Thymus (tissue), 14 donors: ENCODE measurements at places on chromosomes 12 and 14.

DNA sequence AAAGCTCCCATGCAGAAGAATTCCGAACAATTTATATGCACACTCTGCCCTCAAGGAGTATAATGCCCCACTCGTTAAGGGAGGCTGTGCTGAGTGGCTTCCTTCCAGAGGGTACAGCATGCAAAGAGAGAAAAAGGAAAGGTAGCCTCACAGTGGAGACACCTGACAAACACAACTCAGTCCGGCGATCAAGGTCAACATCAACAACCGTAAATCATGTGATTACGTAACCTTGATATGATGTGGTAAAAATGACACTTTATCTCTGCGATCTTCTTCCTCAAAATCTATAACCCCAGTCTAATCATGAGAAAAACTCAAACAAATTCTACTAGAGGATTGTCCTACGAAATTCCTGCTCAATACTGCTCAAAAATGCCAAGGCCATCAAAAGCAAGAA is 400.5 kb upstream of the CCDC196 start:
- no peak for DNase-seq

- no peak for DNase-seq
Measured at GRCh38 chr12:95343461-95344230, 126.0 kb downstream of the VEZT start.

DNA sequence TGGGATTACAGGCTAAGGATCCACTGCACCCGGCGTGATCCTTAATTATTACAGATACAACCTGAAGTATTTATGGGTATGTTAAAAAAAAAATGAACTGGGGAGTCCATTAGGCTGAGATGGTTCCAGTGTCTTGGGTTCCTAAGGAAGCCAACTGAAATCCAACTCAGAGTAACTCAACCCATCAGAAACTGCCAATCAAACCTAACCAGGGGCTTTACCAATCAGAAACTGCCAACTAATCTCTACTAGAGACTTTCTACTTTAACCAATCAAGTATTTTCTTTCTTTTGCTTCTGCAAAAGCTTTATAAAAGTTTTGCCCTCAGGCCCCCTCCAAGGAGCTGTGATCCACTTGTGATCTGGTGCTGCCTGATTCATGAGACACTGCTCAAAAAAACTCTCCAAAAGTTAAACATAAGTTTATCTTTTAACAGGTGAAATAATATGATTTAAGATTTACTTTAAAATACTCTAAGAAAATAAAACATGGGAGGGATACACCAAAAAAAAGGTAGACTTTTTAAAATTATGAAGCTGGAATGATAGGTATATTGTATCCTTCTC is 88.0 kb downstream of the ACADS start:
- DNase-seq, result no peak

- no peak for DNase-seq
Measured at GRCh38 chr14:60317609-60318008, 68.6 kb downstream of the PPM1A start.

- DNase-seq, result no peak
Measured at GRCh38 chr12:26658991-26659390, 174.0 kb downstream of the ITPR2 start.

DNA sequence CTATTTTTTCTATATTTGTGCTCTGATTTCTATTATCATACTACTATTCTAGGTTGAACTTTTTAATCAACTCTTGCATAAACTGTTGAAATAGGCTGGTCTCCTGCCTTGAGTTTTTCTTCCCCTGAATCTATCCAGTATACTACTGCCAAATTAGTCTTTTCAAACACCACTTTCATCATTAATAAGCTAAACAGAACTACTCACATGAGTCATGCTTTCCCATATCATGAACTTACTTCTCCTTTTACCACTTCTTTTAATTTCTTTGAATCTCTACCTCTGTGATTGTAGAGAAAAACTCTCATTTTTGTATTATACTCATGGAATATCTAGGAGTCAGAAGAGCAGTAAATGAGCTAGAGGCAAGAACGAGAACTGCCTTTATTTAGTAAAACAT is 340.3 kb upstream of the PDE3A start:
- DNase-seq, result no peak

DNA sequence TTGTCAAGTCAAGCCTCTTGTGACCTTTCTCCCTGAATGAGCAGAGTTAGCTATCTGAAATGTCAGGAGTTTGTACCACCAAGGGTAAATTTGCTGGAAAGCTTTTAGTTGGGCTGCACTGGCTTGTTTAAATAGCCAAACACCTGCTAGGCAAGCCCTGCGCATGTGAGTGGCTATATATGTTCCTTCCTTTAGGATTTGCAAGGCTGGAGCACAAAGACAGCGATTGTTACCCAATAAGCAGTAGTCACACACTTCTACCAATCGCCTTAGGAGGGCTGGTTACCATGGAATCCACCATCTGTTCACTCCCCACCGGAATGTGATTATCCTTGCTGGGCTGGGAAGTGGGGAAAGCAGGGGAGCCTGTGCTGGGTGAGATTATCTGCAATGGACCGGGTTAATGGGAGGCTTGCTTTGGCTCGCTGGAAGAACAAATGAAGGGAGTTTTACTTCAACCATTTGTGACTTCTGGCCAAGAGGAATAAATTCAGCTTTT is 102.5 kb downstream of the FGD4 start:
- DNase-seq, result no peak

- DNase-seq, result no peak
Measured at GRCh38 chr12:126182619-126183236, 1117.5 kb downstream of the AACS start.

- DNase-seq, result no peak
Measured at GRCh38 chr14:73729556-73730265, 15.5 kb upstream of the PNMA1 start.

DNA sequence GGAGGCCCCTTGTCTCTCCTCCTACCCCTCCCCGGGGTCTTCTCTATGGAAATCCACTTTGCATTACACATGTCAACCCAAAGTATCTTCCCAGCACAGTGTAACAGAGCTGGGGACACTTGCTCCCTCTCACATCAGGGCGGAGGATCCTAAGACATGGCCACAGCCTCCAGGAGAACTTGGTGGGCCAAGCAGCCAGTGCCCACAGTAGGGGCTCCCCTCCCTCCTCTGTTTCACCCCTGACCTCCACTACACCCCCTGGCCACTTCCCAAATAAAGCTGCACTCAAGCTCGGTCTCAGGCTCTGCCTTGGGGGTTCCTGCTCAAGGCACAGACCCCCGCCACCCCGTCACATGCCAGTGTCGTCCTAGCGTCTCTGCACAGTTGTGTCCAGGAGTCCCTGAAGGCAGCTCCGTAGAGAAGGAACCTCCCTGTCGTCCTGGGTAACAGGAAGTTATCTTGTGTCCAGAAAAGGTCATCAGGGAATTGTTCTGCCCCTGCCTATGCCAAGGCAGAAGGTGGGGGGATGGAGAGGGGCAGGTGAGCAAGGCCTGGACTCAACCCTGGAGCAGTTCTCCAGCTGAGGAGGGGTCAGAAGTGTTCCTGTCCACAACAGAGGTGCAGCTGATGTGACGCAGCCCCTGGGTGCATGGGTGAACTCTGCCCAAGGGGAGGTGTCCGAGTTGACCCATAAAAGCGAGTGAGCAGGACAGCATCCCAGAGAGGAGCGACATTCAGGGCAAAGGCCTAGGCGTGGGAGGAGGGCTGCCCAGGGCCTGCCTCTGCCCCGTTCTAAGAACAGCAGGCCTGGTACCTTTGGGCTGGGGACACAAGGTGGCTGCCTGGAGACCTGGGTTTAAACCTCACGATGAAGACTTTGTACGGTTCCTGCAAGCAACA is 25.5 kb downstream of the DIO3 start:
- no peak for DNase-seq

DNA sequence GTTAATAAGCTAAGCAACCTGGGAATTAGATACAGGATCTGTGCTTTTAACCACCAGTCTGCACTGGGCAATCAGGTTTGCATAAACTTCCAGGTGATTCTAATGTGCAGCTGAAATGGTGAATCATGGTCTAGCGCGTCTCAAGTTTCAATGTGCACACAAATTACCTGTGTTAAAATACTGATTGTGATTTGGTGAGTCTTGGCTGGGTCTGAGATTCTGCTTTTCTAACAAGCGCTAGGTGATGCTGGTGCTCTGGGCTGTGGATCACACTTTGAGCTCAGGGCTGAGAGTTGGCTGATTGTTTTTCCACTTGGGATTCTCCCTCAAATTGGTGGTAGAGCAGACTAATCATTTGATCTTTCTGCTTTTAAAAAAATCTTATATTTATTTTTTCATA is 124.8 kb downstream of the C12orf75 start:
- DNase-seq, result no peak

GRCh38 chr14:34404416-34404815 is 57.6 kb downstream of the SPTSSA start:
- DNase-seq, result no peak

DNA sequence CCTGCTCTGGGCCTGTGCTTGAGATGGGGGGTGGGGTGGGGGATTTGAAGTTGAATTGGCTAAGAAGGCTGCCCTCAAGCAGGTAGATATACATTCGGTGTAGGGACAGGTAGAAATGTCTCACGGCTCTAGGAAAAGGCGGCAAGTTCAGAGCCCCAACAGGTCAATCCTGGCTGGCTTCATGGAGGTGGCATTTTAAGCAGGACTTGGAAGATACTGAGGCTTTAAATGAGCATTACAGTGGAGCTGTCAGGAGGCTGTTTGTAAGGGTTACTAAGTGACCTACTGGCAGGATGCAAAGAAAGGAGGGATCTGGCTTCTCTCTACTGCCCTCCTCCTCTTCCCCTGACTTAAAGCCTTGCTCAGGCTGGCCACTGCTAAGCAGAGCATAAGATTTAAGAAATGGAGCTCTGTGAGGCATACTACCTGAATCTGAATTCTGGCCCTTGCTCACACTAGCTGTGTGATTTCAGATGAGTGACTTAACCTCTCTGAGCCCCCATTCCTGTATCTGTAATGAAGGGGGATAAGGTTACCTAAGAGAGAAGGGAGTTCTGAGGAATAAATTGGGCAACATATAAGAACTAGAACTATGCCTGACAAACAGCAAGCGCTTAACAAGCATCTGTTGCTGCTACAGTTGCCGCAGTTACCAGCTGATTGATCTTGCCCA is 61.6 kb downstream of the SLC24A4 start:
- no peak for DNase-seq

DNA sequence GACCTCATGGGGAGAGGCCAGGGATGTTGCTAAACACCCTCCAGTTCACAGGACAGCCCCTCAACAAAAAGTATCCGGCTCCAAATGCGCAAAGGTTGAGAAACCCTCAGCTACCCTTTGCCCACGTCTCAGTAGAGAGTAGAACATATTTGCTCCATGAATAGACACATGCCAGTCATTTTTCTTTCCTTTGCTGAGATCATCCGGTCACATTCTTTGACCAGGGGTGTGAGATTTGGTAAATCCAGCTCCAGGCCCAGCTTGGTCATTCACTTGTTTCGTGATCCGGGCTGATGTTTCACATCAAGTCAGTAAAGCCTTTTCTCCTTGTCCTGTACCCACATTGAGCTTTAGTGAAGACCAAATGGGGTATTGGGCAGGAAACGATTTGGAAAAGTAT is 83.6 kb upstream of the LHX5 start:
- DNase-seq, result no peak

DNA sequence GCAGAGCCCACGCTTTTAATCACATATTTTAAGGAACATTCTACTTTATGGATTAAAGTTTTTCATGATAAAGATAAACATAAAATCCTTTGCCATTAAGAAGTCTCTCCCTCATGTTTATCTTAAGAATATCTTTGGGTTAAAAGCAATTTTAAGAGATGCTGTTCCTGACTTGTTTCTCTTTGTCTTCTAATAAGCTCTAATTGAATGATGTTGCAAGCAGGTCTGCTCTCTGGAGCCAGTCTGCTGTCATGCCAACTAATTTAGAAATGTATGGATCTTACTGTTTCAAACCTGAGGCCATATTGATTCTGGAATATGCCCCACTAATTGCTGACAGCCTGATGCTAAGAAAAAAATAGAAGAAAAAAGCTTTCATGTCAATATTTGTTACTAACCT is 173.6 kb downstream of the TTC8 start:
- no peak for DNase-seq

- DNase-seq, result no peak
Measured at GRCh38 chr12:123707466-123707865, 4.7 kb upstream of the ATP6V0A2 start.

GRCh38 chr12:6819106-6820030 is 2.3 kb upstream of the GPR162 start:
- no peak for DNase-seq

GRCh38 chr12:14931359-14931758 is 7.0 kb downstream of the ERP27 start:
- no peak for DNase-seq

DNA sequence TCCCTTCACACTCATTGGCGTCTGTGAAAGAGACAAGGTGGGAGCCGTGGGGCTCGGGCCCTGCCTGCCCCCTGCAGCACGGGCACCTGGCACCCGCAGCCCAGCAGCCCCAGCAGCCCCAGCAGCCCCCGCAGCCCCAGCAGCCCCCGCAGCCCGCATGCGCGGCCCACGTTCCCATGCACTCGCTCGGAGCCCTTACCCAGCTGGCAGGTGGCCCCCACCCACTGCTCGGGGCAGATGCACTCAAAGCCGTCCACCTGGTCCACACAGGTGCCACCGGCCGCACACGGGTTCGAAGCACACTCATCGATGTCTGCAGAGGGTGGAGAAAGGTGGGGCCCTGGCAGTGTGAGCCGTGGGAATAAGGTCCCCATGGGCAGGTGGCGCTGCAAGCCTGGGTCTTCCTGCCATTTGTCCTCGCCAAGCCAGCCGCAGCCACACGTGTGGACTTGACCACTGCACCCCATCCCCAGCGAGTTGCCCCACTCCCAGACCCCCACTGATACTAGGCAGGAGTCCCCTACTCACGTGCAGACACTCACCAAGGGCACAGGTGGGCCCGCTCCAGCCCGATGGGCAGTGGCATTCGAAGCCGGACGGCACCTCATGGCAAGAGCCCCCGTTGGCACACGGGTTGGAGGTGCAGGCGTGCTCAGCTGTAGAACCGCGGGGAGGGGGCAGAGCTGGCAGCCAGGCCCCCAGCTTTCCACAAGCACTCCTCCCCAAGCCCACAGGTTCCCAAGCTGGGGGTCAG is 17.3 kb downstream of the JAG2 start:
- no peak for DNase-seq

DNA sequence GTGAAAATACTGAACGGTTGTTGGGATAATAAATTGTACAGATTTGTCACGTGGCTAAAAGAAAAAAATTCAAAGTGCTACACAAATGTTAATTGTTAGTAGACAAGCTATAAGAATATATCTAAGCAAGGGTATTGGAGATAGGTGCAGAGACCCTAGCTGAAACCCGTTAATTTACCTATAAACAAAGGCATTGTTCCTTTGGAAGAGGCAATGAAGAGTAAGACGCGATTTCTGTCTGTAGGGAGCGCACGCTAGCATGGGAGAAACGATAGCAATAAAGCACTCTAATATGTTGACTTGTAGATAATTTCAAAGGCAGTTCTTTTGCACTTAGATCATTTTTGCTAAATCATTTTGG is 565 bp downstream of the CCDC77 start:
- peak; percentile 21 for DNase-seq

- peak; percentile 2 for DNase-seq
Measured at GRCh38 chr14:62179367-62180018, 417.3 kb downstream of the SNAPC1 start.

GRCh38 chr12:60172266-60173211 is 576.7 kb downstream of the SLC16A7 start:
- DNase-seq, result no peak

GRCh38 chr12:78146365-78146772 is 315.7 kb downstream of the NAV3 start:
- DNase-seq, result no peak

GRCh38 chr12:58530742-58531062 is 389.6 kb downstream of the LRIG3 start:
- DNase-seq, result no peak
